NCI-H2227 treated with DMSO at 0.1 percent for 48 hours (cell line): ENCODE measurements at places on chromosomes 1 and 21.

DNA sequence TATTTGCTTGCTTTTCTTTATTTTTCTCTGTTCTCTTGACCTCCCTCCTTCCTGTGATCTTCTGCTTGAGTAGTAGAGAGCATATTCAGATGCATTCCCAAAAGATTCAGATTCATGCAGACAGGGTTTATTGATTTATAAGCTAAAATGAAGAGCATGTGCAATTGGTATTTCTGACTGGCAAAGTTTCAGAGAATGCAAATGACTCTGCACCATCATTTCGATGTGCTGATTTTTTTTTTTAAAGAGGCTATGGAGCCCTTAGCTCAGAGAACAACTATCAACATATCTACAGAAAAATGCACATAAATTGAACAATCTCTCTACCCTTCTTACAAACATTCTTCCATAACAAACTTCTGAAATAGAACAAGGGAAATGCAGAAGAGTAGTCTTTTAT lies 312.0 kb downstream of the VAV3 start:
- DNase-seq = no peak

GRCh38 chr1:227889047-227889862 lies 58.5 kb downstream of the WNT9A start:
- DNase-seq = no peak

DNA sequence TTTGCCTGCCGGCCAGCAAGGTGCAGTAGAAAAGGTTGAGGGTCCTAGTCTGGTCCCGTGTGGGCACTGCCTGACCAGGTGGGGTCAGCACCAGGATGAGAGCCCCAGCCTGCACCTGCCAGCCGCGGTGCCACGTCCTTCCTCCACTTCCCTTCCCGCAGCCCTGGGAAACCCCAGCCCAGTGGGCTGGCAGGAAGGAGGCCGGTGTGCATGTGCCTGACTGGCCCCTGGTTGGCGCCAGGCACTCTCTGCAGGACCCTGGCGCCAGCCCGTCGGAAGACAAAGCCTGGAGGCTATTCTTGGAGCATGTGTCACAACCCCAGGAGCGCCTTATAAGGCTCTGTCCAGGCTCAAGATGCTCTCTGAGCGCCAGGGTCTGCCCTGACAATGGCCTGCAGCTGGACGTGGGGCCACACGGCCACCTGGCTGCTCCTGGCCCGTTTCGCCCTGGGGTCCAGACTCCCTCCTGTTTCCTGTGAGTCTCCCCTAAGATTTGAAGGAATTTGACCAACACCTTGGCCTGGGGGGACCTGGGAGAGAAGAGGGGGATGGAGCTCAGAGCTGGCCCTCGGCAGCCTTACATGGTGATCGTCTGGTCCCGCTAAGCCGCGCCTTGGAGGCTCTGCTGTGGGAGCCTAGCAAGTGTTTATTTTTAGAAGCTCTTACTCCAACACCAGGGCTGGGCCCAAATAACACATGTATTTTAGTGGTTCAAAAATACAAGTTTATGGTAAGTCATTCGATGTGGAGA lies 31.9 kb upstream of the POFUT2 start:
- no peak for DNase-seq

DNA sequence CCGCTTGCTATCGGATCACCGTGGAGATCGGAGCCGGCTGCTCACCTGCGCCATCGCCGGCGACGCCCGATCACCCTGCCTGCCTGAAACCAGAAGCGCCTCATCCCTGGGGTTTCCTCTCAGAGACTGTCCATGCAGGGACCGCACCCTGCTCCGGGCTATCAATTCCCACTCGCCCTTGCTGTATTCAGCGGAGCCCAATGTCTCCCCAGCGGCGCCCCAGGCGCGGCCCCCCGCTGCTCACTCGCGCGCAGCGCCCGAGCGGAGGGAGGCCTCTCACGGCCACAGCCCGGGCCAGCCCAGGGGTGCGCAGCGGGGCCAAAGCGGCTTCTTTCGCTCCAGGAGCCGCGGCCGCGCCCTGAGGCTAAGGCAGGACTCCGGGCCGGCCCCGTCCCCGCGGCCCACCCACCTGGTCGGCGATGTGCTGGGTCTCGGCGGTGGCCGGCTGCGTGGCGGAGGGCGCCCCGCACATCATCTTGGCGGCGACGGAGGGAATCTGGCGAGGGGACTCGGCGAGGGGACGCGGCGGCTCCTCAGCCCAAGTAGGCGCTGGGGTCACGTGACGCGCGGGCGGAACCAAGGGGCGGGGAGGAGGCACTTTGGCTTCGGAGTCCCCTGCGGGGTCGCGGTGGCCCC lies at the start of gene CSTB:
Gene CSTB, minus strand, starts transcription at position 514 of the 636 bp plus-strand sequence. Its CDS starts 39 bp downstream, at position 475.
- DNase-seq = peak; percentile 66

DNA sequence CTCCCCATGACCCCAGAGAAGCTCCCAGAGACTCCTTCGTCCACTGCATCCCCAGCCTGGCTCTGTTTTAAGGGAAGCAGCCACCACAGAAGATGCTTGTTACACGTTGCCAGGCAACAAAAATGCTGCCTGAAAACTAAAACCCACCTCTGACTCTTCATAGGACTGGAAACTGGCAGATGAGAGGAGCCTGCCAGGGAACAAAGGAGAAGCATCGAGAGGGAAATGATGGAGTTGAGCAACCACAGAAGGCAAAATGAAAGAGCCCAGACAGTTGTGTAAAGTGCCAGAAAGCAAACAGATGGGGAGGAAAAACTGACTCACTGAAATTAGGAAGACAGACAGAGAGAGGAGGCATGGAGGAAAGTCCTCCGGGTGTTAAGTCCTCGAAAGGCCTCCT lies 118.4 kb downstream of the KCNN3 start:
- DNase-seq = peak; percentile 77

- no peak for DNase-seq
Measured at GRCh38 chr1:203695116-203695515, 68.5 kb downstream of the ATP2B4 start.

DNA sequence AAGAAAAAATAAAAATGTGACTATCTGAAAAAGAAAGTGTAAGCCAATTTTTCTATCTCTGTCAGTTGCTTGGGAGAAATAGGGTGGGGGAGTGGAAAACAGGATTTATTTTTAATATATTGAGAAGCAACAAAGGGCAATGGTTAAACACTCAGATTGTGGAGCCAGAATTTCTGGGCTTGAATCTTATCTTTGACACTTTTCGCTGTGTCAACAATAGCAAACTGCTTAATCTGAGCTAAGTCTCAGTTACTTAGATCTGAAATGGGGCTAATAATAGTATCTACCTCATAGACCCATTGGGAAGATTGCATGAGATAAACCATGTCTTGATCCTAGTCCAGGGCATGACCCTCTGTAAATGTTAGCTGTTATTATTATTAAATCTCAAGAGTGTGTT lies 468.1 kb downstream of the ADGRL2 start:
- DNase-seq = no peak

GRCh38 chr1:16139473-16139962 lies 16.4 kb downstream of the EPHA2 start:
- DNase-seq = no peak

DNA sequence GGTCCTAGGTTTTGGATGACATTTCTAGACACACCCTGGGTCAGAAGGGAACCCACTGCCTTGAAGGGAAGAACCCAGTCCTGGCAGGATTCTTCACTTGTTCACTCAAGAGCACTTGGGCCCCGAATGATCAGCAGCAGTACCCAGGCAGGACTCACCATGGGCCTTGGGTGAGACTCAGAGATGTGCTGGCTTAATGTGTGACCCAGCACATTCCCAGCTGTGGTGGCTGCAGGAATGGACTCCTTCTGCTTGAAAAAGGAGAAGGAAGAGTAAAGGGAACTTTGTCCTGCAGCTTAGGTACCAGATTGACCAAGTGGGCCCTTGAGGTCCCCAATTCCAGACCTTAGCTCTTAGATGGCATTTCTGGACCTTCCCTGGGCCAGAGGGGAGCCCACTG lies 12.3 kb upstream of the SMAP2 start:
- DNase-seq = no peak

DNA sequence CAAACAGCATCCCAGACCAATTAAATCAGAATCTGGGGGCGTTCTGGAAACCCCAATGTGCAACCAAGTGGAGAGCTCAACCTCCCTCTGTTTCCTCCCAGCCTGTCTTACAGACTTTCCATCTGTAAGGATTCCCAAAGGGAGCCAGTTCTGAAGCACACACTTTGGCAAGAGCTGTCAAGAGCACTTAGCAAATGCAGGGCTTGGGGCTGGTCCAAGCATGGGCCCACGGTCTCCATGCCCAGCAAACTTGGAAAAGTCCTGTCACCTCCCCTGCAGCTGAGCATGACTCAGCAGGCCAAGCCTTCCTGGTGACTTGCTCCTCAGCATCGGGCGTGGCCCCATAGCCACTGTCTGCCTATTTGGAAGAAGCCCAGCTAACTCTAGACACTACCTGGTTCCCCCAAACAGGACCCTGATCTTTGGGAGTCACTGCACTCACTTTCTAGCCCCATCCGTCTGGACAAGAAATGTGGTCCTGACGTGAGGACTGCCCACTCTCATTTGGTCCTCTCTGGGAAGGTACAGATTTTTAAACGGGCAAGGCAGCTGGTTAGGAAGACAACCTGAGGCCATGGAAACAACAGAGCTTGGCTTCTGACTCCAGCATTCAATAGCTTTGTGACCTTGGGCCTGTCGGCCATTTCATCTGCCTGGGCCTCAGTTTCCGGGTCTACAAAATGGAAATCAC lies 16.9 kb downstream of the SLC2A1 start:
- no peak for DNase-seq

GRCh38 chr1:81068726-81069125 lies 732.0 kb upstream of the ADGRL2 start:
- no peak for DNase-seq

GRCh38 chr21:15614766-15615165 lies 115.0 kb upstream of the USP25 start:
- no peak for DNase-seq

DNA sequence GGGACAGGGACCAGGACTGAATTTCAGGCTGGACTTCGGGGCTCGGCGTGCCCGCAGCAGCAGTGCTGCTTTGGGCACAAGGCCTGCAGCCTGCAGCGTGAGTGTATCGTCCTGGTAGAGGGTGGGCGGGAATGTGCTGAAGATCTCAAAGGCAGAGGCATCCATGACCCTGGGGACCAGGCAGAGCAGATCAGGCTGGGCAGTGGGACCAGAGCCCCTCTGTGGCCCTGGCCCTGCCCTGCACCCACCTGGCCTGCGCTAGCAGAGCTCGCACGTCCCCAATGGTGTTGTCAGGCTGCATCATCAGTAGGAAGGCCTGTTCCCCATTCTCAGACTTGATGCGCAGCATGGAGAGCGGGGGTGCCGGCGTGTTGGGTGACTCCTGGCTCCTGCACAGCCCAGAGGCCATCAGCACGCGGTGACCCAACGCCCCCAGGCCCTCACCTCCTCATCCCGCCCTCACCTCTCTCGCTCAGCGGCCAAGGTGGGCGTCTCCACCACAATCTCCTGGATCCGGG lies 2.6 kb downstream of the SH3BGRL3 start:
- DNase-seq = no peak

DNA sequence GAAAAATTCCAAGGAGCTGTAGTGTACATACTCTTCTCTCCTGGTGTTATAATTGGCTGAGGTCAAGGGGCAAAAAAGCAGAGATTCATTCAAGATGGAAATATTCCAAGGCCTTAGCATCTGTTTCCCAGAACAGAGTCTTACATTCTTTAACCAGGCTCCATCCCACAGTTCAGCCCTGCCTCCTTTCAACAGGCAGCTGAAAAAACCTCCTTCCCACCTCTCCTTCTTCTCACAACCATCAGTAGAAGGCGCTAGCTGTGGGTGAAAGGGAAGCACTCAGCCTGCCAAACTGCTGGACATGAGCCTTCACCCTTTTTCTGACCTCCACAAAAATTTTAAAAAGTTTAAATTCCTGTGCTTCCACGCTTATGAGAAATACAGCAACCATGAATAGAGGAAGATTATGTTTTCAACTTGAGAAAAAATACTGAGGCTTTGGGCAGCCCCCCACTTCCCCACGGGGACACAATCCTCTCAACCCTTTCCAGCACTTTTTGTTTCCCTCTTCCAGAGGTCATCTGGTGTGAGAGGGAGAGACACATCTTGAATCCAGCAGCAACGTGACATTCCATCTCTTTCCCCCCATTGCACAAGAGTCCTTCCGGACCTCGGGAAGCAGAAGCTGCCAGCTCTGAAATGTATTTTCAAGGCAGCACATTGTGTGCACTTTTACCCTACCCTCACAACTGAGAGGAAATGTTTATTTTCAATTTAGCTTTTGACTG lies 43.2 kb upstream of the FMO2 start:
- DNase-seq = no peak

DNA sequence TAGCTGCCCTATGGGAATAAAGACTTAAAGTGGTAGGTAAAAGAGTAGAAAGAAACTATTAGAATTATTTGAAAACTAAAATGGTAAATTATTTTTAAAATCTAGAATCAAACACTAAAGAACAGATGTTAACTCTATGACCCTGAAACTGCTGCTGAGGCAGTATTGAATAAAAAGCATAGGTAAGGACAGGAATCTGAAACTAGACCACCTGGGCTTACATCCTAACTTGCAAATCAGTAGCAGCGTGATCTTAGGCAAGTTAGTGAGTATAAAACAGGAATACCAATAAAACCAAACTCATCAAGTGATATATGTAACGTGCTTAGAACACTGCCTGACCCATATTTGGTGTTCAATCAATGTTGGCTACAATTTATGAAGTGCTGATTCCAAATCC lies 257.9 kb downstream of the VAV3 start:
- no peak for DNase-seq

DNA sequence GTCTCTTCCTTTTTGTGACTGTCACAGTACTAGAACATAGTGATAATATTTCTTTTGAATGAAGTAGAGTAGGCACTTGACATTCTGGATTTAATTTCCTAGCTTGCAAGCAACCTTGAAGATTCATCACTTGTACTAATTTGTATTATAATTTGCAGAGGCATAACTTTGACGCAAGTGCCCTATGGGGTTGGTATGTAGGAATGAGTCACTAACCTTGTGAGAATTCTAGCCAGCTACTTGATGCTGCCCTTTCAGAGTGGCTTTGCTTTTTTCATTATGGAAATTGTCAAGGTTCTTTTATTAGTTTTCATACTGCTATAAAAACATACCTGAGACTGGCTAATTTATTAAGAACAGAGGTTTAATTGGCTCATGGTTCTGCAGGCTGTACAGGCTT lies 13.7 kb upstream of the DPH5 start:
- no peak for DNase-seq

DNA sequence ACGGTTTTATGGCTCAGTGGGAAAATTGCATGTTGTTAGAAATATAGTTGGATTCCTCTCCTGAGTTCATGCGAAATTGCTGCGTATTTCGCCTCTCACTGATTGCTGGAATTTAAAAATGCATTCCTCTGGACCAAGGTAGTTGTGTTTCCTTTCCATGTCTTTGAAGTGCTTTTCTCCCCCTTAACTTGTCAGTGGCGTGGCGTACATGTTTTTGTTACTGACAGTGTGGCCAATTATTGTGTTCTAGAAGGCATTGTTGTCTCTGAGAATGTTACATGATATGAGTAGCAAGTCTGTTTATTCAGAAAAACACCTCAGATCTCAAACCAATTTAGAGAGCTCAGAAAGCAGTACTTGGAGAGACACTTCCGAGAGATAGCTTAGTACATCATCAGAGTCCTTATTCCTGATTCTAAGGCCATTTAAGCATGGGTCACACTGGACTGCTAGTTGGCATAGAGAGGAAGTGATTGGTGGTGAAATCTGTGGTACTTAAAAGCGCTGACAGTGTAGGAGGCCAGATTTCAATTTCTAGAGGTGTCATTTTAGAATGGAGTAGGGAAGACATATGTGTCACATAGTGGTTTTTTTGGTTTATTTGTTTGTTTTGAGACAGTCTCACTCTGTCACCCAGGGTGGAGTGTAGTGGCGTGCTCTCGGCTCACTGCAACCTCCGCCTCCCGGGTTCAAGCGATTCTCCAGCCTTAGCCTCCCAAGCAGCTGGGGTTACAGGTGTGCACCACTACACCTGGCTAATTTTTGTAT lies 184.4 kb downstream of the RYR2 start:
- no peak for DNase-seq
